Activated CD4-positive, alpha-beta T cell treated with anti-CD3 and anti-CD28 coated beads for 48 hours (primary cell): ENCODE measurements at places on chromosomes 3 and 15.

- no peak for DNase-seq
These were observed 140.7 kb downstream of the FHIT start for GRCh38 chr3:61110576-61110975.

- DNase-seq = no peak
These were observed 747.6 kb downstream of the NAALADL2 start for GRCh38 chr3:175606650-175607318.

GRCh38 chr3:147881933-147882332 lies 472.8 kb downstream of the ZIC1 start:
- no peak for DNase-seq

DNA sequence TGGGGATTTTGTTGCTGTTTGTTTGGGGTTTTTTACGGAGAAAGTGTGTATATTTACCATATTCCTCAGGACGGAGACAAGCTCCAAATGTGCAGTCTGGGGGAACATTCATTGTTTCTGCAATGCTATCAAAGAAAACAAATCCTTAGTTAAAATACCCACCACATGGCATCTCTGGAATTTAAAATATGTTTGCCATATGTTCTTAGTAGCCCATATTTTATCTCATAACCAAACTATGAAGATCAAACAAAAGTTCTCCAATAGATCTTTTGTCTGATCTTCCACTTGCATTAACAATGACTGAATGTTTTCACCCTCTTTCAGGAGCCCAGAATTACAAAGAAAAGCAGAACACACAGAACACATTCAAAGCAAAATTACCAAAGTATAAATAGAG lies 35.3 kb downstream of the EFHB start:
- no peak for DNase-seq

GRCh38 chr15:73142802-73143762 lies 90.8 kb downstream of the NEO1 start:
- DNase-seq = peak; percentile 4

- no peak for DNase-seq
These were observed 20.8 kb downstream of the MED12L start for GRCh38 chr3:151106311-151106710.

DNA sequence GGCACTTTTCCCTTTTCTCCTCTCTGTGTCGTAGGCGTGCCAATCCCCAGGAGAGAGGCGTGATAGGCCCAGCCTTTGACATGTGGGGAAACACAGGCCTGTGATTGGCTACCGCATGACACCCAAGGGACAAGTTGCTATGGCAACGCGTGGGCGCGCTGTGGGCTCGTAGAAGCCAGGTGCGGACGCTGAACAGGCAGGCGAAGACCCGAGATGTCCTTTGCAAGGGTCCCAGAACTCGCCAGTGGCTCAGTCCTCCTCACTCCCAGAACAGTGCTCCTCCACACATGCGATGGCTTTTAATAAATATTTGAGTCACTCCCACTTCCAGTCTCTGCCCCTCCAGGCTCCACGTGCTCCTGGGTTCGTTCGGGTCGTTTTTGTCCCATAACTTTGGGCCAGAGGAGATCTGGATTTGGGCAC lies 4.2 kb downstream of the SLC51B start:
- DNase-seq = peak; percentile 94
